Fibroblast of skin of left biceps (primary cell): ENCODE measurements at places on chromosomes 4 and X.
A peak's percentile ranks its signal among the peaks of the same experiment; 100 is the strongest.

- no peak for DNase-seq
Measured at GRCh38 chrX:54386314-54386713, 28.5 kb upstream of the WNK3 start.

GRCh38 chrX:122475306-122475705, 708.8 kb upstream of the GRIA3 start:
- DNase-seq, result no peak

- no peak for DNase-seq
Measured at GRCh38 chr4:97910005-97910404, 233.3 kb downstream of the STPG2 start.

- DNase-seq, result no peak
Measured at GRCh38 chr4:11635342-11635741, 206.6 kb upstream of the HS3ST1 start.

- DNase-seq, result no peak
Measured at GRCh38 chr4:48081196-48081595, 52.9 kb downstream of the TXK start.

DNA sequence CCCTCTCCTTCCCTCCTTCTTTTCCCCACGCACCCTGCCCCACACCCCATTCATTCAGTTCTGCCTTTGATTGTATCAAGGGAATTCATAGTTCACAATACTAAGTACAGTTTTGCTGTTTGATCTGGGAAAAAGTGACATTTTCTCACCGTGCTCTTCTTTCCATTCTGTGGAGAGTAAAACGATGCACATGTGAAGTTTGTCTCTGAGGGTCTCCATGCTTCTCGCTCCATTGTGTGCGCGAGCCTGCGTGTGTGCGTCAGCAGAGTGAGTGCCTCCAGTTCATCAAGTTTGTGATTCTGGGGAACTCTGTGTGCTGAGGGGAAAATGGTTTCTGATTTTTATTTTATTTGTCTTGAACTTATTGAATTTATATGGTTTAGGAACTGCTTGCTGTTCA, 1.9 kb downstream of the STK26 start:
- no peak for DNase-seq

DNA sequence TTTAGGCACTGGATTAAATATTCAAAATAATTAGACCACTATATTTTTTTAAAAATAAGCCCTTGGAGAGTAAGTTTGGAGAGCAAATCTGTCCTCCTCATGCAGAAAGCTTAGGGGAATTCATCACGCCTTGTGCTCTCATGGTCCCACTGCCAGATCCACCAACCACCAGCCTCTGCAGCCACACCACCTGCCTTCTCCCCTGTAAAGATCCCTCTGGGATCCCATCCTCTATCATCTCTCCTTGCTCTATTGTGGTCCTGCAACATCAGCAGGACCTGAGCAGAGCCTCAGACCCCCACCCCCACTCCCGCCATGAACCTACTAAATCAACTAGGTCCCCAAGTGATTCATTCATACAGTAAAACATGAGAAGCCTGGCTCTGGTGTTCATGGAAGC, 482.6 kb upstream of the GALNT7 start:
- no peak for DNase-seq

DNA sequence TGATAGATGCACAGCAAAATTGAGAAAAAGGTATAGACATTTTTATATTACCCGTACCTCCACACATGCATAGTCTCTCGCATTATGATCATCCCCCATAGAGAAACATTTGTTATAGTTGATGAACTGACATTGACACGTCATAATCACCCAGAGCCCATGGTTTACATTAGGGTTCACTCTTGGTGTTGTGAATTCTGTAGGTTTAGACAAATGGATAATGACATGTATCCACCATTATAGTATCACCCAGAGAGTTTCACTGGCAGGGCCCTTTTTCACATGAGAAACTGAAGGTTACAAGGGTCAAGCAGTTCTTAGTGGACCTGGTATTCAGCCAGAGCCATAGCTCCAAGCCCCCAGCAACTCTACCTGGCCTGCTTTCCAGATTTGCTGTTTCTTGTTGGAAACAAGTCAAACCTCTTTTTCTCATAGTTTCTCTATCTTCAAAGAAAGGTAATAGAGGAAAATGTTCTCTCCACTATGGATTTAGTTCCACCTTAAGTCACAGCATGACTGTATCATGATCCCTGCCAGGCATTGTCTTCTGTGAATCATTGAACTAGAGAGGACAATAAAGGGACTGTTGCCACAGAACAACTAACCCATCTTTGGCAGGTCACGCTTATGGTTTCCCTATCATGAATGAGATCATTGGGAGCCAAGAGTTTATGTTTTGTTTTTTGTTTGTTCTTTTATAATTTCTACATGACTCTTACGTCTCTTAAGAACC, 64.0 kb downstream of the HHIP start:
- DNase-seq, result no peak

DNA sequence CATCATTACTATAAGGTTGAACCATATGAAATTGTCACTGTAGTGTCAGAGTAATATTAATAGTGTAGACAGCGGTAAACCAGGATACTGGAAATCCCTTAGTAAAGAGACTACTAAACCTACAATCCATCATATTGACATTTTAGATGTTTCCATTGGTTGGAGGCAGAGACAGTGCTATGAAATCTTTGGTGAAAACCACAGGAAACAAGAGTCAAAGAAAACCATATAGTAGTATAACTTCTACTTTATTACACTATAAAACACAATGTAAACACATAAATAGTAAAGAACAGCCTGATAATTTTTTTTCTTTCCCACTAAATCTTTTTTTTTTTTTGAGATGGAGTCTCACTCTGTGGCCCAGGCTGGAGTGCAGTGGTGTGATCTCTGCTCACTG, 15.9 kb downstream of the RELL1 start:
- no peak for DNase-seq

GRCh38 chrX:127571834-127572233, 480.4 kb downstream of the ACTRT1 start:
- DNase-seq, result no peak

DNA sequence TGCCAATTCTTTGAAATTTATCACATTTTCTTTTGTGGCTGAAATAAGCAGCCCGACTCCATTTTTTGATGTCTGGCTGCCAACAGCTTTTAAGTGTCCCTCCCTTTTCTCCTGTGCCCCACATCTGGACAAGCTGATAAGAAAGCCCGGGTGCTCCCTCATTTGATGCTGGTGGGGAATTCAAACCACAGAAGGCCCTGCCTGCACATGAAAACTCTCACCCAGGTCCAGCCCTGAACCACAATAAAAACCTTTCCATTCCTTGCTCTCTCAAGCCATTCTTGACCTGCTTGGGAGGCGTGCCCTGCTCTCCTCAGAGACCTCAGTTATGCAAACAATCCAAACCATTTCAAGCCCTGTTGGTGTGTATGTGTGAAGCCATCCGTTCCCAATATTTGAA, 93.9 kb downstream of the FAM53A start:
- no peak for DNase-seq

- no peak for DNase-seq
Measured at GRCh38 chr4:134624365-134624764, 422.8 kb upstream of the PABPC4L start.

- no peak for DNase-seq
Measured at GRCh38 chr4:39698424-39699009, 581 bp downstream of the UBE2K start.

DNA sequence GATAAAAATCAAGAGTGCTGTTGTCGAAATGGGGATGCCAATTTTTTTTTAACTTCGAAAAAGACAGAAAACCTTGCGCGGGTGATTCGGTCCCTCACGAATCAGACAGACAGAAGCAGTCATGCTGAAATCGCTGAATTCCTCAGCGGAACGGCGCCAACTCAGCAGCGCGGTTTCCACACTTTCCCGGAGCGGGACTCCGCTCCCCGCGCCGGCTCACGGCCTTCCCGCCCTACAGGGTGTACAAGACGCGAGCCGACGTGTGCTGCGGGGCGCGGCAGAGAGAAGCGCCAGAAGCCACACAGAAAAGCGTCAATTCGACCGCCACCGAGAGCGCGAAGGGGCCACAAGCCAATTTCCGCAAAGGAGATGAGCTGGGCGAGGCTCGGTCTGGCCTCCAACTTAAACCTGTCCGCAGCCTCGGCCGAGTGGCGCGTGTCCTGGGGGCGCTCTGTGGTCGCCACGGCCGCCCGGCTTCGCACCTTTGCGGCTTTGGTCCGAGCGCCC, 1.3 kb downstream of the NEXMIF start:
- DNase-seq, result no peak

DNA sequence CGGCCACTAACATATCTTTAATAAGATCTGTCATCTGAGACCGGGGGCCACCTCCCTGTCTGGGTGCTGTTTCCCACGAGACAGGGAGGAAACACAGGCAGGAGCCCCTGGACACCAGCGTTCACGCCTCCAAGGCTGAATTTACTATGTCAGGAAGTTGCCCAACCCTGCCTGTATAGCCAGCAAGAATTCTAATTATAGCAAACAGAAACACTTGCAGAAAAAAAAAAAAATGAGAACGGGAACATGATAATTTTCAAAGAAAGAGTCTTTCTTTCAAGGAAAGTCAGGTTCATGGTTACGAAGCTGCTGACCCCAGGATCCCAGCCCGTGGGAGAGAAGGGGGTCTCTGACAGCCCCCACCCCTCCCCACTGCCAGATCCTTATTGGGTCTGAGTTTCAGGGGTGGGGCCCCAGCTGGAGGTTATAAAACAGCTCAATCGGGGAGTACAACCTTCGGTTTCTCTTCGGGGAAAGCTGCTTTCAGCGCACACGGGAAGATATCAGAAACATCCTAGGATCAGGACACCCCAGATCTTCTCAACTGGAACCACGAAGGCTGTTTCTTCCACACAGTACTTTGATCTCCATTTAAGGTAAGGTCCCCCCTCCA, at the start of gene IL3RA:
Gene IL3RA, plus strand, starts transcription at position 455 of the 613 bp plus-strand sequence. CDS start 4,981 bp downstream, outside the sequence.
- no peak for DNase-seq

- DNase-seq, result no peak
Measured at GRCh38 chr4:149897783-149898182, 82.1 kb upstream of the IQCM start.

DNA sequence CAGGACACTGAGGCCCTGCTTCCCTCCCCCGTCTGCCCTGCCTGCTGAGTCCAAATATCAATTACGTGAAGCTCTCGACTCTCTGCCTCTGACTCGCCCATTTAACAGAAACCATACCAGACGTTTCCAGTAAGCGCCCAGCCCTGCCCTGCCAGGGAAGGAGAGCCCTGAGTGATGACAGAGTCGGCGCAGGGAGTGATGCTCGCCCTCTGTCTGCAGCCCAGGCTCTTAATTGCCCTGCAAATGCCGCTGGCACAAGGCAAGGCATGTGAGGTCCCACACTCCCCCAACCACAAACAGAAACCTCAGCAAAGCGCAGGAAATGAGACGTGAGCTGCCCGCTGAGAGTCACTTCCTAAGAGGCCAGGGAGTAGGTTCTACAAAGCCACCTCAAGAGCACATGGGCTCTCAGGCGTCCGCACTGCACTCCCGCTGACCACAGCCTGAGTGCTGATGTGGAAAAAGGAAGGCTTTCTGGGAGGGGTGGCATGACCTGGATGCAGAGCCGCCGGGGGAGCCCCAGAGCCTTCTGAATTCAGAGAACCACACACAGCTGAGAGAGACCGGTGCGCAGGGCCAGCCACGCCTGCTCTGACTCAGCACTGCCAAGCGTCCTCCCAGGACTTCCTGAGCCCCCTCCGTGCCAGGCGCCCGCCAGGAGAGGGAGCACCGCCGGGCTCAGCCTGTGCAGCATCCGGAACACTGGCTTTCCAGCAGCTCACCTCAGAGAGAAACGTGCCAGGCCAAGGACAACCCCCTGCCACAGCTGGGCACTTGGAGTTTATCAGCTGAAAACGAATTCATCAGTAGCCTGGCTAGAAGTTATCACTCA, 5.3 kb downstream of the ZFYVE28 start:
- DNase-seq, result peak; percentile 17

DNA sequence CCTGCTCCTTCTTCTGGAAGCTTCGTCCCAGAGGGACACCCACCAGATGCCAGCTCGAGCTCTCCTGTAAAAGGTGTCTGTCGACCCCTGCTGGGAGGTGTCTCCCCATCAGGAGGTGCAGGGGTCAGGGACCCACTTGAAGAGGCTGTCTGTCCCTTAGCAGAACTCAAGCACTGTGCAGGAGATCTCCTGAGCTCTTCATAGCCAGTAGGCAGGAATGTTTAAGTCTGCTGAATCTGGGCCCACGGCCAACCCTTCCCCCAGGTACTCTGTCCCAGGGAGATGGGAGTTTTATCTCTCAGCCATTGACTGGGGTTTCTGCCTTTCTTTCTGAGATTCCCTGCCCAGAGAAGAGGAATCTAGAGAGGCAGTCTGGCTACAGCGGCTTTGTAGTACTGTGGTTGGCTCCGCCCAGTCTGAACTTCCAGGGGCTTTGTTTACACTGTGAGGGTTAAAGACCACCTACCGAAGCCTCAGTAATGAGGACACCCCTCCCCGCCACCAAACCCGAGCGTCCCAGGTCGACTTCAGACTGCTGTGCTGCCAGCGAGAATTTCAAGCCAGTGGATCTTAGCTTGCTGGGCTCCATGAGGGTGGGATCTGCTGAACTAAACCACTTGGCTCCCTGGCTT, 1383.0 kb upstream of the TENM3 start:
- DNase-seq, result no peak

DNA sequence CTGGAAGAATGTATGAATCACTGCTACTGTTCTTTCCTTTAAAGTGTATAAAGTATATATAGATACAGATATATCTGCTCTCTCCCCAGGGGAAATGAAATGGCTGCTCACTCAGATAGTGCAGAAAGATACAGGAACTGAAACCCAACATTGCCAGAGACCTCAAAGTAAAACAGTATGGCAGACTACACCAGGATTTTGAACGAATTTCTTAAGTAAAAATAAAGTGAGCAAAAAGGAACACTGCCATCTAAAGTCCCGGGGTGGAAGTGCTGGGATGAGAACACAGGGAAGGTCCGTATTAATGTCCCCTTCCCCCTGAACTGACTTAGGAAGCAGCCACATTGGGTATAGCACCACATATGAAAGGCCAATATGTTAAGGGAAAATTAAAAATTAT, 93.4 kb downstream of the TMA16 start:
- DNase-seq, result no peak

DNA sequence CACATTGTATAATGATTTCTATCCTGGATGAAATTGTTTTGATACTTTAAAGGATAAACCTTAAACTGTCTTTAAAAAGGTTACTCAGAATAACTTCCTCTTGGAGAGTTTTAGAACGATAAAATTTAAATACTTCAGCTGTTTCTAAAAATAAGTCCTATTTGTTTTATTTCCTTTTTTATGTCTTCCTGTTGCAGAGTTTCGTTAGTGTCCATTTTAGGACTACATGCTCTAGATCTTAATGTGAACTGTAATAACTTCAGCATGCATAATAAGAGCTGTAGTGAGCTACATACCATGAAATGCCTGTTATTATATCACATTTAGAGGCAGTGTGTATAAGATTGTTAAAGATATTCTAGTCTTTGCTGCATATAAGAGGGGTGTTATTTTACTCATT, 14.6 kb downstream of the ATP10D start:
- DNase-seq, result no peak

- no peak for DNase-seq
Measured at GRCh38 chr4:88859191-88859812, 161.7 kb upstream of the NAP1L5 start.
